ENCODE measurements at places on chromosomes 16 and 17.

- DNase-seq = peak; percentile 70
These were observed 18.3 kb upstream of the TNFRSF13B start for GRCh38 chr17:16989953-16990860.

- no peak for DNase-seq
These were observed 91.8 kb upstream of the TMEM132E start for GRCh38 chr17:34487626-34488025.

- no peak for DNase-seq
These were observed 188.6 kb downstream of the C16orf78 start for GRCh38 chr16:49562228-49562627.

DNA sequence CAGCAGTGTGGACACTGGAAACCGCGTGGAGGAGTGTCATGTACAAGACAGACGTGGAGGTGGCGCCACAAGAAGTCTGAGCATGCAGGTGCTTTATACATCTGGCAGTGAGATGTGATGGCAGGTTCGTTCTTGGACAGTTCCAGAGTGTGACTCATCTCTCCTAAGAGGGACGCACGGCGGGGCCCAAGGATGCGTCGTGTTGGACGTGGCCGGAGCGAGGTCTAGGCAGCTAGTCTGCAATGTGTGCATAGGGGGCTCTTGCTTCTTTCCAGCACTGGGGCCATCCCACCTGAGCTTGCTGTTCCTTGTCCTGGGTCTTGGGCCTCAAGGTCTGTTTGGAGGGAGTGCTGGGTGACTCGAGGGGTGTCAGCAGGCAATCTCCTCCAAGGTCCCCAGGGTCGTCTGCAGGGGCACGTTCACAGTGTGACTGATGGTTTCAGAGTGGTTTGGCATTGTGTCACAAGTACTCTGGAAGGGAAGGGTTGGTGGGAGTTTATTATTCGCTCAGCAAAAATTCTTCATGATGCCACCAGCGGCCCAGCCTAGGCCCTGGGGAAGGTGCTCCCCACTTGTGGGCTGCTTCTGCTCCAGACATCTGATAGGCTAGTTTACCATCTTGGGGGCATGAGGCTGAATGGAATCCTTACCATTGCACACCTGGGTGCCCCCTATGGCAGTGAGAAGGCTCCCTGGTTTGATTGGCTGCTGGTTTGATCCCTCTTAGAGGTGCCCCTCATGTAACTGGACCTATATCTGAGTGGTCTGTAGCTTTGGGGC lies 22.1 kb downstream of the SPACA3 start:
- DNase-seq = no peak

- peak; percentile 71 for DNase-seq
These were observed 14.4 kb upstream of the CDIPT start for GRCh38 chr16:29877266-29877961.

DNA sequence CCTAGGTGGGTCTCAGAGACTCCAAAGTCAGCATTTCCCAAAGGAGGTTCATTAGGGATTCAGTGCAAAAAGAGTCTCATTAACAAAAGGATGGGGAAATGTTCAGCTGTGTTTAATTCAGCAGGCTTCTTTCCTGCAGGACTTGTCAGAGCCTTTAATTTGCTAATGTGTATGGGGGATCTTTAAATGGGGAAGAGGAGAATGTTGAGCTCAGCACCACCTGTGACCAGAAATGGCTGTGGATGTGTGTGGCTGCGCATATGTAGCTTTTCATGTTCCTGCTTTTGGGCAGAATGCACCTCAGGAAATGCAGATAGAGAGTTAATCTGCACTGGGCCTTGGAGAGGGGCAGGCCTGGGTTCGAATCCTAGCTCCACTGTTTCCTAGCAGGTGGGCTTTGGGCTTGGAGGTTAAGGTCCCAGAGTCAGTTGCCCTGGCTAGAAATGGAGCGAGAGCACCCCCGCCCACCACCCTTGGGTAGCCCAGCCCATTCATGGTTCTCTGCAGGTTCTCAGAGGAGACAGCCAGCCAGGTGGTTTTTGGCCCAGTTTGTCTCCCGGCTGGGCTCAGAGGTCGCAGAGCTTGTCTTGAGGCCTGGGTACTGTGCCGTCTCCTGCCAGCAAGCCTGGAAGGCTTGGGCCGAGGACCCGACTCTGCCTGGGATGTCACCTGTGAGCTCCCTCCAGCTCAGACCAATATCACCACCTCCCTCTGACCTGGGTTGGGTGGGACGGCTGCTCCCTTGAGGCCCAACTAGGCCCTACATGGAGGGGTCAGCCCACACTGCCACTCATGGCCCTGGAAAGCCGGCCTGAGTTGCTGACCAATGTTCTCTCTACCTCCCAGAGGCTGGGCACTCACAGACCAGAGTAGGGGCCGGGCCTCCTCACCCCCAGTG lies 9.3 kb downstream of the ADCY7 start:
- DNase-seq = no peak
